ENCODE measurements at places on chromosomes 12 and 14. TPM values are rescaled to one million over a fixed set of nuclear protein-coding genes. Genes with fewer than 3 reads are reported as not detected.
A peak's percentile ranks its signal among the peaks of the same experiment; 100 is the strongest.

The RERGL gene
- not detected for total RNA-seq

The TMPRSS12 gene
- not detected for total RNA-seq

DNA sequence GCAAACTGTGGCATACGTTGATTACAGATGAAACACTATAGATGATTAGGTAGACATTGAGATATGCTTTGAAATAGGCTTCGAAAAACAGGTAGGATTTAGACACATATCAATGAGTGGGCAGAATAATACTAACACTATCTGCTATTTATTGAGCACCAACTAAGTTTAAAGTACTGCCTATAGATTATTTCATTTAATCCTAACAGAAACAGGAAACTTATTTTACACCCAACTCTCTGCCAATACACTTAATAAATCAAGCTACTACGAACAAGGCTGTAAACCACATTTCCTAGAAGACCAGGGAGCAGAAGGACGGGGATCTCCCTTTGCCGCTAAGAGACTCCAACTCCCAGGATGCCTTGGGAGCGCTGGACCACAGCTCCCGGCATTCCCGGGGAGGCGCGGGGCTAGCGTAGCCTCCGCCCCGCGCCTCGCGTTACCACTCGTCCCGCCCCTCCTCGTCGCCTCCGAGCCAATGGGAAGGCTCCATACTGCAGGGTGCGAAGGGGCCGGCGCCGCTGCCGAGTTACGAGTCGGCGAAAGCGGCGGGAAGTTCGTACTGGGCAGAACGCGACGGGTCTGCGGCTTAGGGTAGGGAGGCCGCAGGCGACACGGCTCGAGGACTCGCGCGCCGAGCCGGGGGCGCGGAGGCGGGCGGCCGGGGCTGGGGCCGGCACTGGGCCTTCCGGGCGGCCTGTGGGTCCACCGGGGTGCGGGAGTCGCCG is at the start of gene VRK1:
TSS of gene VRK1 (plus strand) at position 532 of the 731 bp plus-strand sequence. CDS start 36,090 bp downstream, outside the sequence.
- DNase-seq = peak; percentile 93

GRCh38 chr14:61080591-61081010 is 99.6 kb downstream of the SLC38A6 start:
- no peak for DNase-seq

DNA sequence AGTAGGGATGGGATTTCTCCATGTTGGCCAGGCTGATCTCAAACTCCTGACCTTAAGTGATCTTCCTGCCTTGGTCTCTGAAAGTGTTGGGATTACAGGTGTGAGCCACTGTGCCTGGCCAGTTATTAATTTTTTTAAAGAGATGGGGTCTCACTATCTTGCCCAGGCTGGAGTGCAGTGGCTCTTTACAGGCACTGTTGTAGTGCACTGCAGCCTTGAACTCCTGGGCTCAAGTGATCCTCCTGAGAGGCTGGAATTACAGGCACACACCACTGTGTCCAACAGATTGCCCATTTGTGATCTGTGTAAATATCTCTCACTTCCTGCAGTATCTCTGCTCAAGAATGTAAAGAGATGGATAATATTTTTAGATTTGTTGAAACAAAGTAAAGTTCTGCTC is 45.9 kb downstream of the PTPN11 start:
- DNase-seq = no peak

DNA sequence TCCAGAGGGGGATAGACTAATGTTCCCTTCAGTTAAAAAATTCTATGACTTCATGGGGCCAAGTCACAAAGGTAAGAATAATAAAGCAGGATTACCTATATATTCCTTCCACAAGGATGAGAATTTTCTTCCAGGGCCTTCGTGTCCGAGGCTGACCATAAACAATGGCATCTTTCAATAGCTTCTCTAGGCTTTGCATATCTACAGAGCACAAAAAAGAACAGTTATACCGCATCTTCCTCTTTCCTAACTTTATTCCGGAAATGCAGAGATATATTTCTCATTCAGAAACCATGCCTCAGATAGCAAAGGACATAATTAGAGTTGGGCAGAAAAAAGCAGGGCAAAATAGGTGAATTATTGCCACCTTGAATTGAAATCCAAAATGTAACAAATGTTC is 58.3 kb upstream of the ISM2 start:
- DNase-seq = no peak

DNA sequence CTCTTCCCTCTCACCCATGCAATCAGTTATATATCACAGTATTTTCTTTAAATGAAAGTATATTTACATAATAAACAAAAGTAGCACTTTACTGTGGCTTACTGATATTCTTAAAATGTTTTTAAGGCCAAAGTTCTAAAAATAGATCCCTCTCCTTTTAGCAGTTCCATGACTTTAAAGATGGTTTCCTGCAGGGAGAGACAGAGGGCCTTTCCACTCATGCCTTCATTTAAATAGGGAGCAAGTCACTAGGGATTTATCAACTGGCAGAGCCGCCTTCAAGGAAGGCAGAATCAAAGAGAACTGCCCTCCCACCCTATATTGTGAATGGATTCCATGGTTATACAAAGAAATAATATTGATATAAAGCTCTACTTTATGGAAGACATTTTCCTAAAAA is 55.5 kb downstream of the DUSP16 start:
- DNase-seq = no peak

DNA sequence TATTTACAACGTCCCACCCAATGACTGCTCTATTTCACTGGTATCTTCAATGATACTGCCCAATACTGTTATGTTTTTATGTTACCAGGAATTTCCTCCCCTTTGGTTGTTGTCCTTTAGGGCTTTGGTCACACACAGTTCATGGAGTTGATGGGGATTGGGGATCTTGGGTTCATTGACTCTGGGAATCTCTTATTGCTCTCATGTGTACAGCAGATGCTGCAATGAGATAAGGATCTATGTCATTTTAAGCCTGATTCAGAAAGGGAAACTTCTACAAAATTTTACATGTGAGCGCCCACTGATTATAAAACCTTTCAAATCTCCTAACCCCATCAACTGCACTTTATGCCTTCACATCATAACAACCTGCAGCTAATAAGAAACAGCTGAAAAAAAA is 67.2 kb downstream of the FAR2 start:
- DNase-seq = no peak

- no peak for DNase-seq
These were observed 336.8 kb upstream of the FKBP4 start for GRCh38 chr12:2457933-2458414.

GRCh38 chr14:36373982-36374673 is 53.7 kb upstream of the MBIP start:
- DNase-seq = peak; percentile 33

GRCh38 chr14:103521438-103521950 is 1.1 kb downstream of the CKB start:
- DNase-seq = no peak

DNA sequence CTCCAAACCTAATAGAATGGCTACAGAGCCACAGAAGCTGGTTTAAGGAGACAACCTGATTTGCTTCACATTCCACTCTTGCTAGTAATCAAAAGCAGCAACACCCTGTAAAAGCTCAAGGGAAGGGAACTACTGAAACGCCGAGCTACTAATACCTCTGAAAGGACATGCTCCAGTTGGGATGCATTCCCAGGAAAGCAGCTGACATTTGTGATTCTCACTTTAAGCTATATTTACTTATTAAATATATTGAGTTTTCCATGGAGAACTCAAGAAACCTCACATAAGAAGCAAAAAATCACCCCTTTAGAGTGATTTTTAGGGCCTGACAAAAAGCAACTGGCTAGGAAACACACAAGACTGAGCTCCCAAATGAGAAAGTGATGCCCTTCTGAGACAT is 1073.0 kb upstream of the FLRT2 start:
- DNase-seq = no peak

GRCh38 chr12:109706398-109706746 is 7.3 kb upstream of the FAM222A start:
- no peak for DNase-seq

DNA sequence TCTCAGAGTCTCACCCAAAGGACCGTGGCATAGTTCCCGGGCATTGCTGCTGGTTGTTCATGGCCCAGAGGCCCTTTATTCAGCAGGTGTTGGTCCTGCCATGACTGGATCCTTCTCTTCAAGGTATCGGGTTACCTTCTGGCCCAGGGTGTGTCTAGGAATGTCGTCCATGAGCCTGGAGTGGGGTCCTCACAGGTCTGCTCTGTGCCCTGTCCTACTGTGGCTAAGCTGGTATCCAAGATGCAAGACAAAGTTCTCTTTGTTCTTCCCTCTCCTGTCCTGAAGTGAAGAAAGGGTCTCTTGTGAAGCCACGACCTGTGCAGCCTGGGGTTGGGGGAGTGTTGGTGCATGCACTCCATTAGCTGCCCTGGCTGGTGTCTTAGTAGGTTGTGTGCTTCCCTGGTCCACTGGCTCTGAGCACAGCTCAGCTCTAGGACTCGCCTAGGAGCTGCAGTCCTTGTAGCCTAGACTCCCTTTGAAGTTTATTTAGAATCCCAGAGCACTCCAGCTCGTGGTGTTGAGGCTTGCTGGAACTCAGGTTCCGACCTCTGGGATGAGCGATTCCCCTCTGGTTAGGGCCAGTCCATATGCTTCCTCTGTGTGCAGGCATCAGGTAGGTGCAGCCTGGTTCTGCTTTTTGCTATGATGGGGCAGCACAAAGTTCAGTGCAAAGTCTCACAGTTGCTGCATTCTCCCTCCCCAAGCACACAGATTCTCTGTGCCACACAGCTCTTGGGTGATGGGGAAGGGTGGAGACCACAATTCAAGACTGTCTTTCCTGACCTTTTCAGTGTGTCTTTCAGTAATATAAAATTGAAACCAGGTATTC is 117.4 kb downstream of the NUBPL start:
- DNase-seq = no peak

GRCh38 chr12:94149781-94150239 is 1.4 kb downstream of the PLXNC1 start:
- DNase-seq = no peak

DNA sequence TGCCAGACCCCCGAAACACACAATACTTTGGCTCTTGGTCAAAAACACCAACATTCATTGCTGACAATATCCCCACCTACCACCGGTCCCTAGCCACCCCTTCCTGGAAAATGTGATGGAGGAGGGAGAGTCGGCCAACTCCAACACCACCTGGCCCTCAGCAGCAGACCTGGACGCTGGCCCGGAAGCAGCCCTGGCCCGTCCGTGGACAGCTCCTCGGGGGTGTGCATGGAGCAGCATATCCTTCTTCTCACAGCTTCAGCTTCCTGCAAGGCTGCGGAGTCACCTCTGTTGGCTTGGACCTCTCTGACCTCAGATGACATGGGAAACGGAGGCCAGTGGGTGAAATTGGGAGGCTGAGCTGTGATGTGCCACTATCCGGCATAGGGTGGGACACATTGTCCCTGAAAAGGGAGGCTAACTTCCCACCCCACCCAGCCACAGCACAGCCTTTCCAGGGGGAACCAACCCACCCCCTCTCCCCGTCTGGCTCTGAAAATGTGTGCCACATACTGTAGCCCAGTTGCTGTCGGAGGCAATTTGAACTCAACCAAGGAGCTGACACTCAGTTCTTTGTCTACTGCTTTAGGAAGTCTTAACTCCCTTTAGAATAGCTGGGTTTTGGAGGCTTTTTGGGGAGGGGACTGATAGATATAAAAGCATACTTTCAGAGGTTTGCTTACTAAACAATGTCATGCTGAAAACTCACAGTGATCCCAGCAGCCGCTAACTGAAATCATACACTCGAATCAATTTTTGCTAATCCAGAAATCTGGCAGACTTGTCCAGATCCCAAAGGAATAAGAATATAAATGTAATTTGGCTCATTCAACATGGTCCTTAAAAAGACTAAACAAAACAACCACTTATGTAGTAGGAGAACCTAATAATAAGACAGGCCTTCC is 43.1 kb upstream of the LTA4H start:
- no peak for DNase-seq

GRCh38 chr14:80271389-80271788 is 60.1 kb upstream of the DIO2 start:
- DNase-seq = no peak

Measured in CD8-positive, alpha-beta memory T cell (primary cell).